ENCODE measurements at places on chromosomes 7 and 10.

- DNase-seq, result no peak
Observed at GRCh38 chr7:78284945-78285344, 486.4 kb downstream of the PHTF2 start.

DNA sequence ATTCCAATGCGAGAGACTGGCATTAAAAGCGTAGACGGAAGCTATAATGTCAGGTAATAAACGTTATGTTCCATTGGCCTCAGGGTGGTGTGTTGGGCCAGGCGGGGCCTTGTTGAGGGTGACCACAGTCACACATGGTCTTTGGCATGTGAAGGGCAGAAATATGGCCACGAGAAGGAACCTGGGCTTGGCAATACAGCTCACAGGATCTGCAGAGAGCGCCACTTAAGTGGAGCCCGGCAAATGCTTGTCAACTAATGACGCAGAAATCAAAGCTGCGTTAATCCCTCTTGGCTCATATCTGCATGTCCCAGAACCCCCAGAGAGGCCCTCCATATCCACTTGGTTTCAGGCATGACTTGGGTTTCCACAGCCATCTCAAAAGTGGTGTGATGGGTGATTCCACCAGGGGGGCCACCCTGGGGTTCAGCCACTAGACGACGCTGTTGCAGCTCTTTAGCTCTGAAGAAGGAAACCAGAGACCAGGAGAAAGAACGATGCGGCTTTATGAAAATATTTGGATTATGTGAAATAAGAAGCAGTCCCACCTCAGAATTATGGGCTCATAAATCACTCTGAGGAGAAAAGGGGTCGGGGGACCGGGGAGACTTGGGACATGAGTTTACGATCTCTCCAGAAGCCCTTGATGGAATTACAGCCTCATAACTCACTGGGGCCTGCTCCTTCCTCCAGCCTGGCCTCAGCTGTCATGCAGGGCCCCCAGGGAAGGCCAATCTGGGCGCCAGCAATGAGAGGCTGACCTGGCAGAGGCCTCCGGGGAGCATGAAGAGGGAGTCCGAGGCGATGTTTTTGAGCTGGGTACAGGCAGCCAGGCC is 462.5 kb downstream of the PLXNA4 start:
- peak; percentile 98 for DNase-seq

- peak; percentile 44 for DNase-seq
Observed at GRCh38 chr7:945147-945555, 9.3 kb downstream of the ADAP1 start.

DNA sequence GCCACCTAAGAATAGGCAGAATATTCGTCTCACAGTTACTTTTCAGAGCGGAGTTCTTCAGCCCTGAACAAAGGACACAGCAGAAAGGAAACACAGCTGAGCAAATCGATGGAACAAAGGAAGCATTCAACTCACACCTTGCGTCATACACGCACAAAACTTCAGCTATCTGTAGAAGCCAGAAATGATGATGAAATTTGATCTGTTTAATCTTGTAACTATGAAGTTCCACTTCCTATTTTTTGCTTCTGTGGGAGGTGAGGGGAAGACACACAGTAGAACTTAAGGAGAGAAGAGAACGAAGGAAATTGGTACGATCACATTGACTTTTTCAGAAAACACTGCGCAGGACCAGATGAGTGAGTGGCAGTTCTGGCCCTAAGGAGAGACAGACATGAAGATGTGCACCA is 26.2 kb downstream of the FAM171A1 start:
- no peak for DNase-seq

- no peak for DNase-seq
Observed at GRCh38 chr10:33612116-33612515, 277.6 kb upstream of the NRP1 start.

DNA sequence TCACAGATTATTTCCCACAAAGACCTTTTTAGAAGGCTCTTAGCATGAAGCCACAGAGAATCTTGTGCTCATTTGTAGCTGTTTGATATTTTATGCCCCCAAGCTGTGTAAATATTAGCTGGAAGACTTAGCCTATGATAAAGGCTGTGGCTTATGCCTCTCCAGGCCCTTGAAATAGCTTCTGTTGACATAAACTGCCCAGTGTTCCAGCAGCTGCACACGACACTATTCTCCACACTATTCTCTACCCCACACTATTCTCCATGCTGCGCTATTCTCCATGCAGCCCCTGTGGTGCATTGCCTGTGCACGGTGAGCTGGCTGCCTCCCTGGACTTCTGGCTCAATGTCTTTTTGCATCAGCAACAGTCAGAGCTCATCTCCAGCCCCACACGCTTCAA is 13.1 kb downstream of the DDC start:
- DNase-seq, result peak; percentile 97

GRCh38 chr10:112678987-112679386 is 232.0 kb downstream of the VTI1A start:
- DNase-seq, result no peak

DNA sequence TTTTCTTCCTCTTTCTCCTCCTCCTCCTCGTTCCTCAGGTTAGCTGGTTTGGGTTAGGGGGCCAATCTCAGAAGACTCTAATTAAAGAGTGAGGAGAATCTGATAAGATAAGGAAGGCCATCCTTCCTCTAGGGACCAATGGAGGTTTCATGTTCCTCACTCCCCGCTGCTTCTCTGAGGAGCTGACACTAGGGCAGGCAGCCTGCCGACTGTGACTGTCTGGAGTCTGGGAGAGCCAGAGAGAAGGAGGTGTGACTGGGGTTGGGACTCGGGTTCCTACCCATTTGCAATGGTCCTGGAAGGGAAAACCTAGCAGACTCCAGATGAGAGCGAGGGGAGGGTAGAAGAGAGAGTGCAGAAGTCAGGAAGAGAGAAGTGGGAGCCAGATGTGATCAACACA is 15.3 kb downstream of the PAX2 start:
- DNase-seq, result no peak

DNA sequence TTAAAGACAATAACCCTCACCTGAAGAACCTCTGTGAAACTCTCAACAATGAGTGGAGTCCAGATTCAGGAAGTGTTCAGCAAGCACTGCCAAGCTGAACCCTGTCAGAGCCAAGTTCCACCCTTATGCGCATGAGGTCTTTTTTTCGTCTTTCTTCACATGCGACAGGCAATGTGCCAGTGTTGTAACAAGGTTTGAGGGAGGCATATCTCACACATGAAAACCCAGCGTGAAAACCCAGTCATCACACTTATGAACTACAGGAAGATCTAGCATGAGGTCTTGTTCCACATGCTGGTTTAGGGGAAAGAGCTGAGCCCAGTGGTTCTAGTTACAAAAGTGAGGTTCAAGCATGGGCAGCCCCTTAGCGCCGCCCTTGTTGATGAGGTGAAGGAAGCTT is 49.7 kb downstream of the RABGEF1 start:
- no peak for DNase-seq

DNA sequence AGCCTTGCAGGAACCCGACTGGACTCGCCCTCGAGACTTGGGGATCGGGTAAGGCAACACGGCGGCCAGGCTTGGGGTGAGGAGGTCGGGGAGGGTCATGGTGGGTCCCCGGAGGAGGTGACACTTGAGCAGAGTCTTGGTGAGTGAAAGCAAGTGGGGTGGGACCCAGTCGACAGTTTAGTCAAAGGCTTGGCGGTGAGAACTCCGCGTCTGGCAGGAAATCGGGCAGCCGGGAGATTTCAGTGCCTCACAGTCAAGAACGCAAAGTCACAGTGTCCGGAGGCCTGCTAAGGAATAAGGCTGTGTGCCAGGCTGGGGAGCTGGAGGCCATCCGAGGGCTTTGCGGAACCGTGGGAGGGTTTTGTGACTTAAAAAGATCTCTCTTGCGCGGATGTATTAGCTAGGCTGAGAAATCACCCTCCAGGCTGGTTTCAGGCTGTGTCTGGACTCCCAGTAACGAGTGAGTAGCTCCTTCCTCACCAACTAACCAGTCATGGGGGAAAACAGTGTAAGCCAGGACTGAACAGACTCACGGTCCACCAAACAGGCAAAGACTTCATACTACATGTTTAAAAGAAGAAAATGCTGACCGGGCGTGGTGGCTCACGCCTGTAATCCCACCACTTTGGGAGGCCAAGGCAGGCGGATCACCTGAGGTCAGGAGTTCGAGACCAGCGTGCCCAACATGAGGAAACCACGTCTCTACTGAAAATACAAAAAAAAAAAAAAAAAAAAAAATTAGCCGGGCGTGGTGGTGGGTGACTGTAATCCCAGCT is 613 bp downstream of the AP5Z1 start:
- DNase-seq, result no peak

GRCh38 chr7:154867068-154867467 is 135.9 kb downstream of the PAXIP1 start:
- no peak for DNase-seq

DNA sequence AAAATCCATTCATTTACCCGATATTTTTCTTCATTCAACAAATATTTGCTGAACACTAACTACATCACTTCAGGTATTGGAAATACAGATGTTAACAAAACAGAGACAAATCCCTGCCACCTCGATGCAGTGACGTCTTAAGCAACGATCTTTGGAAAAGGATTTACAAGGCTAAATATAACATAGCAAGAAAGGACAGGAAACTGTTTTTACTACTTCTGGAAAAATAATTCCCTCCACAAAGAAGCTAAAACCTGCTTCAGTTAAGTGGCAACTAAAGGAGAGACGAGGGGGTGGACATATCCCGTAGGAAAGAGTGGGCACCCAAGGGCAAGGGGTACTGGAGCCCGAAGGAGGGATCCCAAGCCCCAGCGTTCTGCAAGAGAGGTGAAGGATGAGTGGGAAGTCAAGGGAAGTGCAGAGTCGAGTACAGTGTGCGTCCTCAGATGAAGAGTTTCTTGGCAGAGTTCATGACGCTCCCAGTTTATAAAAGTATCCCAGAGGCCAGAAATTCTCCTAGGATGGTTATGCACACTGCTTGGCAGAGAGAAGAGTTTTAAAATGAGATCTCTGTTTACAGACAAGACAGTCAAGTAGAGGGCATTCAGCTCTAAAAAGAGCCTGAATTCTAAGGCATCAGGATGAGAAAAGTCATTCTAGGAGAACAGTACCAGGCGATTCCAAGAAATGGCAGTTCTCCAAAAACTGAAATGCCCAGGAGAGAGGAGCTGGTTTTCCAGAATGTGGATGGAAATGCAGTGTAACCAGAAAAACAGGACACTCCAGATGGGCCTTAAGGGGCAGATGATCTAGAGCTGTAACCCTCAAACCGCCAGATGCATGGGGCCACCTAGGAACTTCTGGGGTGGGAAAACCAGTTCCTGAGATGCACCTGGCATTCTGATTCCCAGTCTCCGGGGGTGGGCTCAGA is 97.3 kb downstream of the GRB10 start:
- DNase-seq, result peak; percentile 85

- peak; percentile 32 for DNase-seq
Observed at GRCh38 chr7:64098-64915, 128.1 kb upstream of the FAM20C start.

DNA sequence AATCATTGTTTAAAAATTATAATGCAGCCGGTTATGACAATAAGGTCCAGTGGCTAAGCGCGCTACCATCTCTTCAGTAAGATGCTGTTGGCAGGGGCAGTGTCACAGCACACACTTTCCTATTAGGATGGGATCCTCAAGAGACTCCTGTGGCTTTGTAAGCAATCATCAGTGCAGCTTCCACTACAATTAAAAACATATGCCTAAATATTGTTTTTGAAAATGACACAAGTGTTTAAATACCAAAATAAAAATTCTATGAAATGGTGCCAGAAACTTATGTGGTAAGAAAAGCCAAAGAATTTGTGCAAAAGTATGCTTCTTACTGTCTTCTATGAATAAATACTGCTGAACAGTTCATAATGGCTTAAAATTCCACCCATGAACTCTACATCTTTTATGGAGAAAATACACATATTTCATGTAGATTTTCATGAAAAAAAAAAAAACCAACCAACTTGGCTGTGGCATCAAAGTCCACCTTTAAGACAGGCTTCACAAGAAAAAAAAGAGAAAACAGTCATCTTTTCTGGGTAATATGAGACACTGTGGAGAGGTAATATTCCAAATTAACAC is 132.8 kb downstream of the SEMA3C start:
- no peak for DNase-seq

DNA sequence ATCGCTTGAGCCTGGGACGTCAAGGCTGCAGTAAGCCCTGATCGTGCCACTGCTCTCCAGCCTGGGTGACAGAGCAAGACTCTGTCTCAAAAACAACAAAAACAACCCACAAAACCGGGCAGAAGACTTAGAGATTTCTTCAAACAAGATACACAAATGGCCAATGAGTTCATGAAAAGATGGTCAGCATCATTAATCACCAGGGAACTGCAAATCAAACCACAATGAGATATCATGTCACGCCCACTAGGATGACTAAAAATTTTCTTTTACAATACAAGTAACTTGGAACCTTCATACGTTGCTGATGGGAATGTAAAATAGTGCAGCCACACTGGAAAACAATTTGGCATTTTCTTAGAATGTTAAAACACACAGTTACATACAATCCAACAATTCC is 77.3 kb upstream of the GRID1 start:
- DNase-seq, result no peak

GRCh38 chr7:87948371-87948770 is 14.3 kb downstream of the ADAM22 start:
- DNase-seq, result no peak

DNA sequence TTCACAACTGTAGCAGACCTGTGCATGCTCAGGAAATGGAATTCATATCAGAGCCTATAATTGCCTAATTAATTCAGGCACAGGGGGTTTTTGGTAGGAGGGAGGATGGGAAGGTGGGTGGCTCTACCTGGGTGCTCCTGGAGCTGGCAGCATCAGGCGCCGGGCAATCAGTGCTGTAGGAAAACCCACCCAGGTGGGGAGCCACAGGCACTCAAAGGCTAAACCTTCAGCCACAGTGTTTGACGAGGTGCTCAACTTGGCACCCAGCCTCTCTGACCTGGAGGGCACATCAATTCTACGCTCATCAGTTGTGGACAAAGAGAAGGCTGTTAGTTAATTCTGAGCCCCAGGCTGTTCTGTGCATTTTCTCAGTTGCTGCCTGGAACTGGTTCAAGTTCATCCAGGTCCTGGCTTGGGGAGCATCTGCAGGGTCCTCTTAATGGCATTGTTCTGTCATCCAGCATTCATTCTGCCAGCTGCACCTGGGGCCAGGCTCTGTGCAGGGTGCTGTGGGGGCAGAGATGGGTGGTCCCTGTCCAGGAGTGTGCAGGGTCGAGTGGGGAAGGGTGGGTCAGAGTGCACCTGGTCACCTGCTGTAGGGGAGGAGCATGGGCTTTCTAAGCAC is 54.1 kb upstream of the NPTX2 start:
- peak; percentile 95 for DNase-seq

GRCh38 chr10:61629576-61629975 is 33.2 kb upstream of the CABCOCO1 start:
- no peak for DNase-seq

DNA sequence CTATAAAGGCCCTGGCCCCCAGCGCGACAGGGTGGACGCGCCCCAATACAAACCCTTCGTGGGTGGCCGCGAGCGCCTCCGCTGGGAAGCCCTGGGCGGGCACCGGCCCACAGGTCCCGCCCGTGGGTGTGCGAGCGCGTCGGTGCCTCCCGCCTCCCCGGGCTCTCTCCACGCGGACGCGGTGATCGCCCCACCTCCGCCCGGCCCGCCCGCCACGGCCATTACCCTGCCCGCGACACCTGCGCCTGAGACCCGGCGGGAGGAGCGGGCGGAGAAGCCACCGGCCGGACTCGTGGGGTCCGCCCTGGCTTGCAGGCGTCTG is 81.2 kb downstream of the PAX2 start:
- DNase-seq, result no peak

Measured in DMS79 treated with DMSO at 0.1 percent for 48 hours (cell line).